ENCODE measurements at places on chromosomes 16 and 17.

- DNase-seq: no peak
Observed at GRCh38 chr16:56163938-56164337, 27.4 kb upstream of the GNAO1 start.

GRCh38 chr17:33121756-33122155 is 130.1 kb downstream of the SPACA3 start:
- DNase-seq: no peak

DNA sequence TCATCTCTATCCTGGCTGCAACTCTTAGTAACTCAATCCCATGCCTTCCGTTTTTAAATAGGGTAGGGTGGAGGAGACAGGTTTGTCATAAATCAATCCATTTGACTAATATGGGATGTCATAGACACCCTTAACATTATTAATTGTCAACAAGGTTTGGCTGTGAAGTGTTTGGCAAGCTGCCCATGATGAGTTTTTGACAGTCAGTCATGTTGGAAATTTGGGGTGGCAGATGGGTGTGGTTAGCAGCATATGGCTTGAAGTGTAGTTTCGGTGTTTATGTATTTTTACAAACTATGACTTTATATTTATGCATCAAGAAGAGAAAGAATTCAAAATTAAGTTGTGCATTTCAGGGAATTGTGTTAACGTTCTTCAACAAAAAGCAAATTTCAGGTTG is 221.8 kb upstream of the CDH5 start:
- DNase-seq: no peak

GRCh38 chr16:68257251-68257905 is 6.9 kb upstream of the SLC7A6 start:
- DNase-seq: no peak

DNA sequence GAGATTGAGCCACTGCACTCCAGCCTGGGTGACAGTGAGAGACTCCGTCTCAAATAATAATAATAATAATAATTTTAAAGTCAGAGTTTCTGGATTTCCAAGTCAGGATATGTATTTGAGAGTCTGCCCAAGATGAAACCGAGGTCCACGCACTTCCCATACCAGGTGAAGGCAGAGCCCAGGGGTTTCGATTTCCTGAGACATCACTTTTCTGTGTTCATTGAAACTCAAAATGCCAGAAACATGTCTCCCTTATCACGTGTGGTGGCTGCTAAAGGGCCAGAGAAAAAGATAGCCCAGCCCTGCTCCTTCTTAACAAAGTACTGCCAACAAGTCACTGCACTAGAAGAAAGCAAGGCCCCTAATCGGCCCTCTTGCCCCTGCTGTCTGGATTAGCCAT is 9.8 kb upstream of the RNF157 start:
- no peak for DNase-seq

GRCh38 chr16:88387180-88387765 is 4.5 kb downstream of the ZNF469 start:
- DNase-seq: no peak

- DNase-seq: no peak
Observed at GRCh38 chr17:54680410-54680809, 220.2 kb upstream of the TOM1L1 start.

GRCh38 chr17:58047376-58048150 is 35.7 kb upstream of the DYNLL2 start:
- DNase-seq: no peak
